Natural killer cell treated with Interleukin-12 subunit alpha and Interleukin-12 subunit beta and Interleukin-15 and Interleukin-18, amount 100 ng/mL, for 72 hours (primary cell): ENCODE measurements at places on chromosomes 13 and 19.

GRCh38 chr19:10271543-10272086 is 695 bp downstream of the ICAM1 start:
- peak; percentile 85 for DNase-seq

- DNase-seq = no peak
Observed at GRCh38 chr13:29520671-29521070, 74.8 kb downstream of the SLC7A1 start.

- DNase-seq = no peak
Observed at GRCh38 chr19:2865334-2866100, 1.6 kb upstream of the ZNF556 start.

- no peak for DNase-seq
Observed at GRCh38 chr19:16325641-16326400, 1.2 kb downstream of the KLF2 start.

DNA sequence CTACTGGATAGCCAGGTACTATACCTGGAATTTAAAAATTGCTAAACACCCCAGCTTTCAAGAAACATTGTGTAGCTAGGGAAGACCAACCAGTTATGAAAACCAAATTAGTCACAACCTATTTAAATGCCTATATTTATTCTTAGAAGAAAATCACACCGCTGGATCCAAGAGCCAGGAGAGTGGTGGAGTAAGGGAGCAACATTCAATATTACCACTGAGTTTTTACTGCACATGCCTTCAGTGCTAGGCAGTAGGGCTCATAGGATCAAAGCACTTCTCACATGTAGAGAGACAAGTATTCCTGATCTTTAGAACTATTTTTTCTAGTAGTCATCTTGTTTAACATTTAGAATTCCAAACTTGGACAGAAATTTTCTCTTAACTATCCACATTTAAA is 11.2 kb downstream of the ITM2B start:
- no peak for DNase-seq

GRCh38 chr19:6774821-6775707 is 2.6 kb downstream of the VAV1 start:
- no peak for DNase-seq

DNA sequence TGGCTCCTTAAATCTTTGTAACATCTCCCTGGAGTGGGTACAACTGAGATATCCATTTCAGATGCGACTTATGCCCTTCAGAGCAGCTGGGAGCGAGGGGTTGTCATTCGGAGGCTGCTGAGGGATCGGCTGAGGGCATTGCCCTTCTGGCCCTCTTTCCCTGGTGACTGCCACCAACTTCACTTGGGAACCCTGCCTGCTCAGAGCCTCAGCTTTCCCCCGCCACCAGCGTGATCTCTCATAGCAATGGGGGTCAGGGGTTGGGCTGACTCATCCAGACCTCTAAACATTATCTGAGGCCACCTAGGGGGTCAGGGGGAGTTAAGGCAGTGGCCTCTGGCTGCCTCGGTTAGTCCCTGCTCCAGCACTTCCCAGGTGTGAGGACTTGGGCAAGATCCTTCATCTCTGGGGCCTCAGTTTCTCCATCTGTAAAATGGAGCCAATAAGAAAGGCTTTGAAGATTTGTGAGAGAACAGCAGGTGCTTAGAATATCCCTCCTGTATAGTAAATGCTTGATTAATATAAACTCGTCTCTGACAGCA is 1.1 kb downstream of the PRX start:
- DNase-seq = no peak

GRCh38 chr13:56917966-56918365 is 222.8 kb upstream of the PRR20A start:
- no peak for DNase-seq

DNA sequence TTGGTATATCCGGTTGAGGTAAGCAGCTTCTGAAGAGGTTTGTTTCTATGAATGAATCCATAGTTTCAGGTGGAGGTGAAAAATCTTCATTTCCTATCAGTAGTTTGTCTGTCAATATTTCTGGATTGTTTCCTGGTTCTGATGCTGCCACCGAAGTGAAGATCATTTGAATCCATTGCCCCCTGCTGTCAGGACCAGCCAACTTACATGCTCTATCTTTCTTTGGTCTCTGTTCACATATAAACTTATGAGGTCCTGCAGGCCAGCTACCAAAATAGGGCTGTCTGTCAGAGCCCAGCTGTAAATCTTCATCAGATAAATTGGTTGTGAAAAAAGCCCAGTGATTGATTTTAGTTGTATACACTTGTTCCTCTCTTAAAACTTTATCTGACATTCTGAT is 15.2 kb upstream of the N4BP2L1 start:
- no peak for DNase-seq

GRCh38 chr19:49333811-49334288 is 1.4 kb upstream of the CD37 start:
- peak; percentile 82 for DNase-seq

DNA sequence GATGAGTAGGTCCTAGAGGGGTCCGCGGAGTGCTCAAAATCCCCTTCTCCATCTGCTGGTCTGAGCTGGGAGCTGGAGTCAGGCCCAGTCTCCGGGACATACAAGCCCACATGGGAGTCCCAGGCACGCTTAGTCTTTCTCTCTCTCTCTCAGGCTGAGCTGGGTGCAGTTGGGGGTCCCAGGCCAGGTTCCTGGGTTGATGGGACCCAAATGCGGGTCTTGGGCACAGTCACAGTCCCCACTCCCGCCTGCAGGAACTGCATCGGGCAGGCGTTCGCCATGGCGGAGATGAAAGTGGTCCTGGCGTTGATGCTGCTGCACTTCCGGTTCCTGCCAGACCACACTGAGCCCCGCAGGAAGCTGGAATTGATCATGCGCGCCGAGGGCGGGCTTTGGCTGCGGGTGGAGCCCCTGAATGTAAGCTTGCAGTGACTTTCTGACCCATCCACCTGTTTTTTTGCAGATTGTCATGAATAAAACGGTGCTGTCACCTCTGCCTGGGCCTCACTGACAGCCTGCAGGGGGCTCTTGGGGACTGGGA is 23.8 kb downstream of the CYP4F12 start:
- DNase-seq = no peak

GRCh38 chr19:19551853-19552192 is 13.8 kb downstream of the CILP2 start:
- no peak for DNase-seq

- no peak for DNase-seq
Observed at GRCh38 chr19:3455960-3456601, 24.2 kb downstream of the SMIM24 start.

- no peak for DNase-seq
Observed at GRCh38 chr13:71880753-71881541, 13.9 kb upstream of the DACH1 start.

- DNase-seq = no peak
Observed at GRCh38 chr13:93955904-93956303, 523.6 kb downstream of the DCT start.

DNA sequence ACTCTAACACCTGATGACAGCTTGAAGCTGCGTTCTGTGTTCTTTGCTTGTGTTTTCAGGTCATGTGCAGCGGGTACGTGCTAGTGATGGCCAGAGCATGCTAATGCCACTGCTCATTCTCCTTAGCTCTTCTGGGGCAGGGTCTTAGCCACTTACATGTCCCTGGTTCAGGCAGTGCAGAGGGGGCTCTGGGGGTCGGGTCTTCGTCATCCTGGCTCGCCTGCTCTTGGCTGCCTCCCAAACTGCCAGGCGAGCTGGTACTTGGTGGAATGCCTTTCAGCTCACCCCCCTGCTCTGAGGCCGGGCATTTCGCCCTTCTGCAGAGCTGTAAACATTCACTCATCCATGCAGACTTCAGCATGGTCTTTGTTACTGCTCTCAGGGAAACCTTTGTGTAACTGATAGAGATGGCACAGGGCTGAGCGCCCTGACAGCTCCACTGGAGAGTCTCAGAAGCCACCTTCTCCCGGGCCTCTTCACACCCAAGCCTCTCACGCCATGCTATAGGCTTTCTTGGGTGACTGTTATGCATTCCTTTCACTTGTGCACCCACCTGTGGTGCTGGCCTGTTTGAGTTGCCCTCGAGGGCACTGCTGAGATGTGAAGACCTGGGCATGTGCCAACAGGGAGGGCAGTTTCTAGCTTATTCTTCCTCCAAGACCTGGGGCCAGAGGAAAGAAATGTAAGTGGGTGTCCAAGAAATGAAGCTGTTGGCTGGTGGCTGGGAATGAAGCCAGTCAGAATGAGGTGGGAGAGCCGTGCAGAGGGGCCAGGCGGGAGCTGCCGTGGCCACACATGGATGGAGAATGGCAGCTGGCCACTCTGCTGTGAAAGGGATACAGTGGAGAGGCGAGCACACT is 24.4 kb downstream of the FAM124A start:
- no peak for DNase-seq

- no peak for DNase-seq
Observed at GRCh38 chr13:111372651-111373425, 52.4 kb downstream of the TEX29 start.

DNA sequence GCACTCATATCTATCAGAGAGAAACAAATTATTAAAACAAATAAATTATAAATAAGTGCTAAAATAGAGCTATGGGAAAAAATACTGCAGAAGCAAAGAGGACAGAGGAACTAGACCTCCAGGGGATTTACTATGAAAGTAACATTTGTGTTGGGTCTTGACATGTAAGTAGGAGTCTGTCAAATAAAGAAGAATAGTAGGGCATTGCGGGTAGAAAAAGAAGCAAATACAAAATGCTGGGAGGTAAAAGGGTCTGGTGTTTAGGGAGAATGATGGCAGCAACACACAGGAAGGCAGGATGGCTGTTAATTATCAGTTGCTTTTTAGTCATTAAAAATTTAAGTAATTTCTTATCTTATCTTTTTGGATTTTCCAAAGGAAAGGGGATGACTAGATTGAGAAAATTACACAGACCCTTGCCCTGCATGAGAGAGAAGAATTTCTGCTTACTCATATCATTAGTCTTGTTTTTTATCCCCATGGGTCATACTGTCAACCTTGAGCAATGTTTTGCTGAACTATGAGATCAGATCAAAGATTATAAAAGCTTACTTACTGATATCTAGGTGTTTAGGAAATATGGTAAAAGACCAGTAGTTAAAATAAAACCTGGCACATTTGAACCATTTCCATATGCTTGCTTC is 472.7 kb downstream of the DIAPH3 start:
- DNase-seq = no peak

DNA sequence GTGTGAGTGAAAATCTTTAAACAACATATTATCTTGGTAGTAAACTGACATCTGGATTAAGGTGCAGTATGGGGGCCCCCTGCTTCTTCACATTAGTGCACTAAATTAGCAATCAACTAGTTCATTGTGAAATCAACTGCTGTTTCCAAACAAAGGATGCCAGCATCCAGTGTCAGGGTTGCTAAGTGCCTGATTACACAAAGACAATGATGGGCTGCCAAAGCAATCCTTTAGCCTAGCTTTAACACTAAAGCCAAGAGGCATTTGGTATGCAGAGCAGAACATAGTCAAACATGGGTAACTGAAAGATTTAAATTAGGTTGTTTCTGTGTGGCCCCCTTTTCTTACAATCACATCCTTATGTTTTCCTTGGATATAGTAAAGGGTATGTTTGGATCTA is 543.1 kb upstream of the SLITRK5 start:
- DNase-seq = no peak

DNA sequence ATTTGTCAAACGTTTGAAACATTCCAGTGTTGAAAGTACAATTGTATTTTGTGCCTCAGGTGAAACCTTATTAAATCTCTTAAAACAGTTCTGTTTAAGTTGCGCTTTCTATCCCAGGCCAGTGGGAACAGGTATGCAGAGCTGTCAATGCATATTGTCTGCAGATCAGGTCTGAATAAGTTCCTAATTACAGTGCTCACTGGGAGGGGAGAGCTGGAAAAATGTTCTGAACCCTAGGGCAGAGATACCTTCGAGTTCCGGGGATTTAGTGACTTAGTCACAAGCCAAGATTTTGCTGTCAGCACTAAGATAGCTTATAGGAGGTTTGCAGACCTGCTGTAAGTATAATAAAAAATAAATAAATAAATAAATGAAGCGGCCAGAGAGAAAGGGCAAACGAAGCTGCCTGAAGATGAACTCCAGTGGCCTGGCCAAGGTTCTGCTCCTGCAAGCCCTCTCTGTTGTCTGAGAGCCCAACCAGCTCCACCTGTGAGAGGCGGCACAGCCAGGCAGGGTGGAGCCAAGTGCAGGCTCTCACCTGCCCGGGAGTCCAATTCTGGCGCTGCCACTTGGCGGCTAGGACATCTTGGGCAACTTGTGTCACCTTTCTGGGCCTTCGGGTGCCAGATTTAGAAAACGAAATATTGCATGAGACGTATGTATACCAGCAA is 97.9 kb upstream of the SLC7A1 start:
- no peak for DNase-seq

DNA sequence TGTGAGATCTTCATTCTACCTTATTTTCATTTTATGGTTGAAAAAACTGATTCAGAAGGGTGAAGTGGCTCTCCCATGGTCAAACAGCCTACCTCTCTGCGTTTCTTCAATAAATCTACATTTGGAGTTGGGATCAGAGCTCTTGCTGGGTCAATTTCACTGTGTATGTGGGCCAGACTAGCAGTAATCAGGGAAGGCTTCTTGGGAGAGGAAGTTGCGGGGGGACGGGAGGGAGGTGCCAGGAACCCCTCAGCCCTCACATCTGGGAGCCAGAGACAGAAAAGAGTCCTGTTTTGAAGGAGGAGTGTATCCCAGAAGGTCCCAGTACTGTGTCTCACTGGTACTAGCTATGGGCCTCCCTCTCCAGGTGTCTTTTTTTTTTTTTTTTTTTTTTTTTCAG is 934 bp downstream of the KXD1 start:
- peak; percentile 44 for DNase-seq

- DNase-seq = no peak
Observed at GRCh38 chr13:105820415-105820814, 715.0 kb downstream of the EFNB2 start.

DNA sequence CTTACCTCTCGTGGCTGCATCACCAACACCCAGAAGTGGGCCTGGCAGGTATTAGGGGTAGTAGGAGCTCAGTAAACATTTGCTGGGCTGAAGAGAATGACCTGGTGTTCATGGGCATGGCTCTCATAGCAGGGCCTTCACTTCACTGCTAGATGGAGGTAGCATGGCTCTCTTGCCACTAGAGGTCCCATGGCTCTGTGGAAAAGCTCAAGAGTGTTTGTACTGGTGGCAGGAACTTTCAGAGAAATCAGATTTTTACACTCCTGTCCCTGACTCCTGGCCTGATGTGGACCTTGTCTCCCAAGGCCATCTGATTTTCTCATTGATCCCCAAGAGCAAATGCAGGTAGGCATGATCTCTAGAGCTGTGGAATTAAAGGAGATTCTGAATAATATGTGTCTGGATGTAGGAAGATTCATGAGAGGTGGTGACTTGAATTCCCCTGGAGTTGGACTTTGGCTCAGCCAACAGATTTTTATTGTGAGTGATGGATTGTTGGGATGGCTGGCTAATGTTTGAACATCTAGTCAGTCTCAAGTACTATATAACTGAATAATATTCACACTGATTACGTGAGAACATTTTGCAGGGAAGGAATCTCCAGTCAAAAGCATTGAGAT is 5.7 kb downstream of the ZNF574 start:
- DNase-seq = no peak

GRCh38 chr19:861756-862580 is 2.5 kb downstream of the CFD start:
- DNase-seq = no peak

GRCh38 chr13:83618966-83619365 is 263.3 kb downstream of the SLITRK1 start:
- no peak for DNase-seq
